Bronchial smooth muscle cell (primary cell): ENCODE measurements at places on chromosomes 4 and X. TPM values are rescaled to one million over a fixed set of nuclear protein-coding genes. Genes with fewer than 3 reads are reported as not detected.

TAB3 gene
- total RNA-seq, result 3.1 and 3.6 TPM in 2 replicates

PI4K2B gene
- total RNA-seq, result 10.6 and 21.1 TPM in 2 replicates

SMPX gene
- not detected in 2 replicates for total RNA-seq

KIT gene
- total RNA-seq, result under 0.01 TPM in 2 replicates

SLC25A4 gene
- total RNA-seq, result 3.0 and 3.6 TPM in 2 replicates

CD38 gene
- total RNA-seq, result under 0.01 TPM in 1 of 2 replicates, not detected in the other

CWH43 gene
- total RNA-seq, result not detected in 2 replicates

USP17L25 gene
- not detected in 2 replicates for total RNA-seq

GPRASP3 gene
- total RNA-seq, result 9.1 and 9.8 TPM in 2 replicates

MECP2 gene
- 13.1 and 15.4 TPM in 2 replicates for total RNA-seq

TEX13D gene
- total RNA-seq, result not detected in 2 replicates

CSAG1 gene
- not detected in 2 replicates for total RNA-seq

RNF128 gene
- 3.3 and 3.6 TPM in 2 replicates for total RNA-seq

FAM184B gene
- not detected in 2 replicates for total RNA-seq

CLCN4 gene
- 5.4 and 11.1 TPM in 2 replicates for total RNA-seq

NKAP gene
- total RNA-seq, result 2.0 and 3.8 TPM in 2 replicates

RPL36A gene
- 470 and 648 TPM in 2 replicates for total RNA-seq

MED14 gene
- total RNA-seq, result 6.4 and 11.8 TPM in 2 replicates

MEPE gene
- total RNA-seq, result not detected in 2 replicates

F9 gene
- not detected in 2 replicates for total RNA-seq

NXF2B gene
- not detected in 2 replicates for total RNA-seq

PHEX gene
- total RNA-seq, result 0.95 and 1.9 TPM in 2 replicates

CHST7 gene
- 7.2 and 9.1 TPM in 2 replicates for total RNA-seq

ADH6 gene
- not detected in 2 replicates for total RNA-seq
